ENCODE measurements at places on chromosomes 7 and 10.
A peak's percentile ranks its signal among the peaks of the same experiment; 100 is the strongest.

DNA sequence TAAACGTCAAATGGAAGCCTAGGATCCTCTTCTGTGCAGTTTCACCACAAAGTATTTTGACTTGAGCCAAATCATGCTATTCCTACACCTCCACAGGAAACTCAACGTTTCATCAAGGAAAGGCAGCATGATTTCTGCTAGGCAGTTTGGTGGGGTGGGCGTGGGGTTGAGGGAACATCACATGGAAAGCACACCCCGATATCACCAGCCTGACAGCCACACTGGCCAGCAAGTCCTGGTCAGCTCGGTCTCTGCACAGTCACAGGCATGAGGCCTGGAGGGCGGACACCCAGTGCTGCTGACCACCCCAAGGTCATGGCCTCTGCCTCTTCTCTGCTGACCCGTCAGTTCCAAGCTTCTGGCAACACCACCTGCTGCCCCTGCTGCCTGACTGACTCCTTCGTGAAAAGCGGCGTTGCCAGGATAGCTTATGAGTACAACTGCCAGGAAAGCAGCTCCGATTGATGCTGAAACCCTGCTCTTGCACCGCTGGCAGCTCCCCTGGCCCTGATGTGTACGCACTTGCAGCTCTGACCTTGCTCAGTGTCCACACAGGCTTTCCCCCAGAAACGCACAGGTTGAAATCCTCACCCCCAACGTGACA, 171.5 kb downstream of the DIP2C start:
- DNase-seq = no peak

DNA sequence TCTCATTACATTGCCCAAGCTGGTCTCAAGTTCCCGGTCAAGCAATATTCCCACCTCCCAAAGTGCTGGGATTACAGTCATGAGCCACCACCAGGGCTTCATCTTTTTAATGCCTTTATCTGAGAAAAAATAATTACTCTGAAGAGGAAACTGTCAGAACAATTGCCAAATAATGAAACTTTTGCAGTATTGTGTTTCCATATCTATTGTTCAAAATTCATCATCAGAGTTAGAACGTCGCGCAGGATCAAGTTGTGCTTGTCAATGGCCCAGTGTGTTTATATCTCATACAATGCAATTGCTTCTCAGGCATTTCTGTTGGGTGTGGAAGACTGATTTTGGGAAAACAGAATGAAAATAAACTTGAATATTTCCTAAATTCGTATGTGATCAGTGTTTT, 143.1 kb downstream of the ARID5B start:
- no peak for DNase-seq

DNA sequence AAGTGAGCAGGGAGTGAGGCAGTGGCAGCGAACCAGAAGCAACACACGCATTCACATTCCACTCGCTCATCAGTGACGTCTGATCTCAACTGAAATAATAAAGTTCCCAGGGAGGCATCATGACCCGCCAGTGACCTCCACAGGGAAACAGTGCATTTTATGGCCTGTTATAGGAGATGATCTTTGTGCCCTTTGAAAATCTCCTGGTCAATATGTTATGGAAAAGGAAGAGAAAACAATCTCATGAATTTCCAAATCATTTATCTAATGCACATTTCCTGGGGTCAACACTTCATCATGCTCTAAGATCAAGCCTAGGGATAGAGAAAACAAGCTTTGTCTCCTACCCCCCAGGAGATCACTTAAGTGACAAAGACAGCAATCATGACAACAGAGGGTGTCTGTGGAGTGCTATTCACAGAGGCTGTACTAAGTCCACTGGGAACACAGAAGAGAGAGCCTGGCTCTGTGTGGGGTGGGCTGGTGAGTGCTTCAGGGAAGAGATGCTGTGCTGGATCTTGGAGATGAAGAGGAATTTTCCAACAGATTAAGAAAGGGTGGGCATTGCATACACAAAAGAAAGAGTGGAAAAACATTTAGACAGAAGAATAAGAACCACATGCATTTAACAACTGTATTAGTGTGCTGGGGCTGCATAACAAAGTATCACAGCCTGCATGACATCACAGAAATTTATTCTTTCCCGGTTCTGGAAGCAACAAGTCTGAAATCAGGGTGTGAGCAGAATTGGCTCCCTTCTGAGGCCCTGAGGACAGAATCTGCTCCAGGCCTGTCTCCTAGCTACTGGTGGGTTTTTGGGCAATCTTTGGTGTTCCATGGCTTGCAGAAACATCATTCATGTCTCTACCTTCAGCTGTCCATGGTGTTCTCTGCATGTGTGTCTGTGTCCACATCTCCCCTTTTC, 613.9 kb upstream of the IGFBP3 start:
- no peak for DNase-seq

GRCh38 chr7:129858490-129858889, 94.3 kb downstream of the UBE2H start:
- no peak for DNase-seq

DNA sequence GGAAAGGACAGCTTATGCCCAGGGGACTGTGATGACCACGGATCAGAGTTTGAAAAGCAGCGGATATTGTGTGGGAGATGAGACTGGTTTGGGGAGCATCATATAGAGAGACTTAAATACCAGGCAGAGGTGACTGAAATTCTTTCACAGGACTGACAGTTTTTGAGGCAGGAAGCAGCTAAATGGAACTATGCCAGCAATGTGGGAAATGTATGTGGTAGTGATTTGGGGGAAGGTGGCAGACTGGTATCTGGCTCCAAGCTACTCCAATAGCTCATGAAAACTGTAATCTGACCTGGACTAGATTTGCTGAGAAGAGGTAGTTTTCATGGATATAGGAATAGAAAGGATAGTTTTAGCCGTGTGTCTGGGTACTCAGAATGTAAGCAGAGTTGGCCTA, 592.6 kb downstream of the REEP3 start:
- no peak for DNase-seq

DNA sequence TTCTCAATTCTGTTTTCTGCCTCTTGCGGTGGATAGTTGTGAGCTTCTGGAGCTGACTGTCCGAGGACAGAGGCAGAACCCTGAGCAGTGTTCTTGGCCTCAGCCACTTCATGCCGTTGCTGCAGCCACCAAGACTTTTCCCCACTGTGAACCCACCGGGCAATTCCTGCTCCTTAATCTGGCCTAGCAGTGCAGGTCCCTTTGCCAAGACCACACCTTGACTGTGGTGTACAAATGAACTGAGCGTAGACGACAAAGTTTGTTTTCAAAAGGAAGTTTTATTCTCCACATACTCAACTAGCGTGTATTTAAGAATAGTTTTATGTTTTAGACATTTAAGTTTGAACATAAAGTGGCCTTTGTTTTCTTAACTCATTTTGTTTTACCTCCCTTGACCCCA, 29.4 kb downstream of the SLC25A28 start:
- no peak for DNase-seq

- DNase-seq = no peak
Measured at GRCh38 chr10:91519899-91520514, 109.9 kb downstream of the HECTD2 start.

DNA sequence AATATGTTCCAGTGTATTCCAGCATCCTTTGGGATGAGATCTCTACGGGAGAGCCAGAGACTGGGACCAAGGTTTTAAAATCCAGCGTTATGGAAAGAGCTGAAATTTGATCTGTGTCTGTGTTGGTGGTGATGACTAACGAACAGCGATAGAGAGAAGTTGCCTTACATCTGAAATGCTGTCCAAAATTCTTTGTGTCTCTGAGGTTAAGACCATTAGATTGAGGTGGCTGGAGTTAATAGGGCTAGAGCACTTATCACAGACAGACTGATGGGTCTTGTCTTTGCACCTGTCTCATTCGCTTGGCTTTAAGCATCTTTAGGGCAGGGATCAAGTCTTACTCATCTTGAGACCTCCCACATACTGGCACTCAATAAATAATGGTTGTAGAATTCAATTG, 41.0 kb upstream of the RAPGEF5 start:
- DNase-seq = no peak

- no peak for DNase-seq
Measured at GRCh38 chr7:66307591-66308215, 102.6 kb downstream of the TPST1 start.

DNA sequence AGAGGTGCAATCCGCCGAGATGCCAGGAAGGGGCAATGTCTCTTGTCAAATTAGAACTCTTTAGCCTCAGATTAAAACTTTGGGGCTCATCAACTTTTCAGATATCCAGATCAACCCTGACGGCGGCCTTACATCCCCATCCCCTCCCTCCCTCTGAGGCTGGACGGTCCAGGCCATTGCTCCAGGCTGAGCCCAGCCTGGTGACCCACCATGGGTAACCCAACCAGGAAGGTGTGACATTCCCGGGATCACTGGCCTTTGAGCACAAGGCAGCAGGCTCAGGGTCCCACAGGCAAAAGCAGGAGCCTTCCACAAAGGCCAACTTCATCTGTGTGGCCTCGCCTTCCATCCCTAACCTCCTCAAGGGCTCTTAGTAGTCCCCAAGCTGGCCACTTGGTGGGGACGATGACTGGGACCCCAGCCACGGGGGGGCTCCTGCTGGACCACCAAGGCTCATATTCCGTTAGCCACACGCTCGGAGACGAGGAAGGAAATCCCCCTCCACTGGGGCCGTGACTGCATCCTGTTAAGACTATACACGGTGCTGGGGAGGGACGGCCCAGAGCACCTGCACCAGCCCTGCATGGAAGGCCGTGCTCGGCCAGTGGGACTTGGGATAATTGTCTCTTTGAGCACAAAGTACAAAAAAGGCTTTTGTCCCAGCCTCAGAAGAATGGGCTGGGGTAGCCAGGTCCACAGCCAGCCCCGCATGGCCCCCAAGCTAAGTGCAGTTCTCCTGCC, 62.8 kb downstream of the ZRANB1 start:
- DNase-seq = no peak

DNA sequence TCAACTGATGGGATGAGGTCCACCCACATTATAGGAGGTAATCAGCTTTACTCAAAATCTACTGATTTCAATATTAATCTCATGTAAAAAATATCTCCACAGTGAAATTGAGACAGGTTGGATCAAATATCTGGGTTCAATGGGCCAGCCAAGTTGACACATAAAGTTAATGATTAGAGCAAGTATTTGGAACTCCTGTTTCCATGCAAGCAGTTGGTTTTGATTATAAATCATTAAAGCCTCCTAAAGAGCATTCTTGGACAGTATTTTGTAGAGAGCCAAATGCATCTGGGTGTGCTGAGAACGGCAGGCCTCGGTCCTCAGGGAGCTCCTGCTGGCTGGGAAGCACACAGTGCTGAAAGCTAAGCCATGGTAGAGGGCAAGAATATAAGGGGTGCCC, 126.9 kb upstream of the BTBD16 start:
- DNase-seq = no peak

DNA sequence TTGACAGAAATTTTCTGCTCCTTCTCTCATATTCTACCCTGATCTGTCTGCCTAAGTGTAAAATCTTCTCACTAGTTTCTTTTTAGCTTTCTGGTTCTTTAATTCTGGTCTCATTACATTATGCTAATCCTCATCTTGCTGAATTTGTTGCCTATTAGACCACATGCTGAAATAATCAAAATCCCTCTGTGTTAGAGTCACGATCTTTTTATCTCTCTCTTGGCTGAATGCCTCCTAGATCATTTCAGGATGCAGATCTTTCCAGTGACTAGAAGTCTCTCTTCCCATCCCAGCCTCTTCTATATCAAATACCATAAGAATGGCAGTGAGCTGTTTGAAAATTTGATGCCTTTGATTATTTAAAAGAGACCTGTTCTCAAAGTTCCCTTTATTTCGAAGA, 661.9 kb downstream of the SORCS1 start:
- DNase-seq = no peak

DNA sequence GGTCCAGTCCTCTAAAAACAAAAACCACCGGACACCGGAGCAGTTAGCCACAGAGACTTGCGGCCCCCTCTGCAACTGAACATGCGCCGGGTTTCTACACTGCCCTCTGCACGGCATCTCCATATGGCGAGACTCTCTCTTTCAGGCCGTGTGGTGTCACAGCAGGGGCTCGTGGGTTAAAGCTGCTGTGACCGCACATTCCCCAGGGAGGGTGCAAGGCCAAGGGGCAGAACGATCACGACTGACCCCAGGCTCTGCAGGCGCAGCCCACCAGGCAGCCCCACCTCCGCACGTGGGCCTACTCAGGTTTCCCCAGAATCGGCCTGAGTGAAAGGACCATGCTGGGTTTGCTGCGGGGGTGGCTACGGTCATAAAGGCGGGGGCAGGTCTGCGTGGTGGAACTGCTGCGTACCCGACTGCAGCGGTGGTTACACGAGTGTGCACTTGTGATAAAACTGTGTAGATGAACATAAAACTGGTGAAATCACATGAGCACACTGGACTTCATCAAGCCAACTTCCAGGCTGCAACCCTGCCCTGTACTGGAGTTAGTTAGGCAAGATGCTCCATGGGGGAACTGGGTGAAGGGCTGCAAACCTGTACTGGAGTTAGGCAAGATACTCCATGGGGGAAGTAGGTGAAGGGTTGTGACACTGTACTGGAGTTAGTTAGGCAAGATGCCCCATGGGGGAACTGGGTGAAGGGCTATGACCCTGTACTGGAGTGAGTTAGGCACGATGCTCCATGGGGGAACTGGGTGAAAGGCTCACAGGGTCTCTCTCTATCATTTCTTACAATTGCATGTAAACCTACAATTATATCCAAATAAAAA, 81.4 kb upstream of the PPP2R2D start:
- DNase-seq = no peak

- DNase-seq = peak; percentile 10
Measured at GRCh38 chr7:137695942-137696341, 150.8 kb downstream of the DGKI start.

DNA sequence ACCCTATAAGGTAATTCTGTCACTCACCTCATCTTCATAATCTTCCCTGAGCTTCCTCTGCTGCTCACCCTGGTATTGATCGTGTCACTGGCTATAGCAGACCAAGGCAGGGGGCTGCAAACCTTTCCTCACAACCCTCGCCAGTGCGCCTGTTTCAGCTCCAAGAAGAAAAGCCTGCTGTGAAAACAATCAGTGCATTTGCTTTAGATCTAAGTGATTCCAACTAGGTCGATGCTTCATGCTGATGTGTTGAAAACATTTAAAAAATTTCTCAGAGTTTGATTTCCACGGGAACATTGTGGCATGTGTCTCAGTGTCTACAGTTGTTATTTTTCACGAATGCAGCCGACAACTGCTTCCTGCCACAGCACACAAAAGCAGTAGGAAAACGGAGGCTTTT, 27.3 kb downstream of the POU6F2 start:
- DNase-seq = no peak

GRCh38 chr7:80379034-80379982, 132.6 kb downstream of the GNAT3 start:
- peak; percentile 77 for DNase-seq

GRCh38 chr7:133724694-133725093, 402.4 kb upstream of the LRGUK start:
- no peak for DNase-seq

- no peak for DNase-seq
Measured at GRCh38 chr10:15548331-15548730, 171.4 kb downstream of the ITGA8 start.

DNA sequence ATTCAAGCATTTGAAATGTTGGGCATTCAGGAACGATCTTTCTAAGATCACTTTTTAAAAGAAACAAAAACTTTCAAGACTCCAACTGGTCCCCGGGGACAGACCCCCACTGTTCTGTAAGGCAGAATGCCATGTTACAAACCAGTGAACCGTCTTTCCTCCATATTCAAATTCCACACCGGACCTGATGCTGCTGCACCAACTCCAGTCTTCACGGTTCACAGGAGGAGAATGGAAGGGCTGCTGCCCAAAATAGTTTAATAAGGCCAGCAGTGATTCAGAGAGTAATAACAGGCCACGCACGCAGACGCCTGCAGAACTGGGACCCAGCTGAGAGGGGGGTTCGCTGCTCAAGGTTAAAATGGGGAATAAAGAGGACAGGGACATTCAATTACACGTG, 47.2 kb downstream of the OSBPL3 start:
- DNase-seq = no peak

GRCh38 chr10:64097391-64098122, 576.4 kb downstream of the REEP3 start:
- DNase-seq = no peak

GRCh38 chr7:24595671-24596418, 22.6 kb downstream of the PALS2 start:
- DNase-seq = no peak

Measured in NCI-H2081 treated with DMSO at 0.1 percent for 48 hours (cell line).